GM12892 (cell line): ENCODE measurements at places on chromosomes 7 and 10.

- no peak for DNase-seq
These were observed 141.1 kb downstream of the CCSER2 start for GRCh38 chr10:84469470-84469869.

- no peak for DNase-seq
These were observed 153.2 kb downstream of the NRBF2 start for GRCh38 chr10:63286340-63286739.

- no peak for DNase-seq
These were observed 65.7 kb downstream of the AOAH start for GRCh38 chr7:36658335-36659171.

- DNase-seq = no peak
These were observed 4.3 kb upstream of the YKT6 start for GRCh38 chr7:44196450-44196872.
